AG20443 (cell line): ENCODE measurements at places on chromosomes 5 and 9.

DNA sequence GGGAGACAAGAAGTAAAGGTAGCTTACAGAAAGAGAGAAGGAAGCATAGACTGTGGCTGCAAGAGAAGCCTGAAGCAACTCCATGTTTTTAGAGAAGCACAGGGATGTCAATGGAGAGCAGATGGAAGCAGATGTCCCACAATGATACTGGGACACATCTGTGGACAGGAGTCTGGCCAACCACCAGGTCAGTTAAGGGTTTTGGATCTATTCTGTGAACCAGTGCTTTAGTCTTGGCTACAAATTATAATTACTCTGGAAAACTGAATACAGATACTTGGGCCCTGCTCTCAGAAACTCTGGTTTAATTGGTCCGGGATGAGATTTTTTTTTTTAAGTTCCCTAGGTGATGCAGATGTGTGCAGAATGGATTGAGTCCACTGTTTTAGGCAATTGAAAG lies 592.8 kb downstream of the CSNK1G3 start:
- no peak for DNase-seq

DNA sequence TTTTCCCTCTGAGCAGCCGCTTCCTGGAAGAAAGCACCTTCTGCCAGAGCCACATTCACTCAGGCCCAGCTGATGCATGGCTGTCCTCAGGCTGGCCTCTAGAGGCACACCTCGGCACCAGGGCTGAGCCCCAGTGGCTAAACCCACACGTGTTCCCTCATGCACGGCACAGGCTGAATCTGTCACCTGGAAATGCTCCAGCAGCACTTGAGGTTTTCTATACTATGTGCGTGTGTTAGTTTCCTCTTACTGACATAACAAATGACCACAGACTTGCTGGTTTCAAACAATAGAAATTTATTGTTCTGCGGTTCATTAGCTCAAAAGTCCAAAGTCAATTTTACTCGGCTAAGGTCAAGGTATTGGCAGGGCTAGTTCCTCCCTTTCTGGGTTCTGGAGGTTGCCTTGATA lies 141.4 kb downstream of the LRRC70 start:
- peak; percentile 56 for DNase-seq

- DNase-seq = no peak
Measured at GRCh38 chr5:72871366-72872024, 55.0 kb downstream of the TNPO1 start.

- DNase-seq = peak; percentile 84
Measured at GRCh38 chr9:76161541-76161940, 232.7 kb downstream of the RFK start.

DNA sequence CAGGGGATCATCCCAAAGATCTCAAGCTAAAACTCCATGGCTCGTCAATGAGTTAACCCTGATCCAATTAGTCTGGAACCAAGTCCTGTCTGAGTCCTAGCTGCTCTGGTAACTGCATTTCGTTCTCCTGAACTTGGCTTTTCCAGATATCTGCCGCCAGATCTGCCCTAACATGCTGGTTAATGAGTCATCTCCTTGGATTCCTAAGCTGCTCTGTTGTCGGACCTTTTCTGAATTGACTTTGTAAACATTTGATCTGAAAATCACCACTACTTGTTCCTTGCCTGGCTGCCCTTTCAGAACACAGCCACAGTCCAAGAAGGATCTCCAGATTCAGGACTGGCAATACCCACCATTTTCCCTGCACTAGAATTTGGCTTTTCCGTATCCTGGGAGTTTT lies 473.0 kb downstream of the ZSWIM6 start:
- DNase-seq = peak; percentile 53

GRCh38 chr9:34332076-34332964 lies 3.0 kb downstream of the NUDT2 start:
- DNase-seq = peak; percentile 29

DNA sequence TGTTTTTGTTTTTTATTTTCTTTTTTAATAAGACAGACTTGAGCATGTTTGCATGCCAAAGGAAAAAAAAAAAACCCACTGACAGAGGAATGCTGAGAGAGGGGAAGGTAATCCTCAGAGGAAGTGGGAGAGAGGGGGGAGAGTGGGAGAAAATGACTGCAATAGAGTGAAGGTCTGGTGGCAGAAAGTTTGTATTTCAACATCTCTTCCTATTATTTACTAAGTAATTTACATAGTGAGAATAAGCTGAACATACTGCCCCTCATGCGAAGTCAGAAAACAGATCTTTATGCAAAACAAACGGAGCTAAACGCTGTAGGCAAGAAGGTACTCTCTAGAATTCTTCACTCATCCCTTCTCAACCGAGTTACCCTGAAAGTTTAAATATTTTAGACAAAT lies 45.0 kb downstream of the ELL2 start:
- no peak for DNase-seq

DNA sequence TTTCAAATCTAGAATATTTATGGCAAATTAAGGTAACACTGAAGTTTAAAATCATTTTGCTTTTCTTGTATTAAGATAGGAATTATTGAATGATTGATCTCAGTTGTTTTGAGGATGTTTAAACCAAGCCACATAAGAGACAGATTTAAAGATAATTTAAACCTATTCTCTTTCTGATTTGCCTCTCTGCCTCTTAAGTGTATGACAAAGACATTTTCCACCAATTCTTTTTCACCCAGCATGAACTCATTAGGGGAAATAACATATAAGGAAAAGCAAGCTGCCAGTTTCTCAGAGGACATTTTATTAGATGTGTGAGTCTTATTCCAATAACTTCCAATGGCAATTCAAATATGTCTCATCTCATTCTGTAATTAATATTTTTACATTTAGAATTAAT lies 568.3 kb upstream of the MEF2C start:
- no peak for DNase-seq

GRCh38 chr5:64603676-64604075 lies 86.6 kb upstream of the SHISAL2B start:
- no peak for DNase-seq

GRCh38 chr5:119032656-119033055 lies 38.2 kb upstream of the DMXL1 start:
- DNase-seq = no peak

DNA sequence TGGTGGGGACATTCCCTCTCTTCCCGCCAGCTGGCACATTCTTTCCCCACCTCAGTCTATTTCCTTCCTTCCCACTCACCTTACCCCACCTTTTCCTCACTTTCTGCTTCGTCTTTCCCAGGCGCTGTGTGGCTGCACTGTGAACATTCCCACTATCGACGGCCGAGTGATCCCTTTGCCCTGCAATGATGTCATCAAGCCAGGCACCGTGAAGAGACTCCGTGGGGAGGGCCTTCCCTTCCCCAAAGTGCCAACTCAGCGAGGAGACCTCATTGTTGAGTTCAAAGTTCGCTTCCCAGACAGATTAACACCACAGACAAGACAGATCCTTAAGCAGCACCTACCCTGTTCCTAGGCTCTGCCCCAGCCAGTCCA lies 7.3 kb downstream of the DNAJB5 start:
- DNase-seq = no peak

DNA sequence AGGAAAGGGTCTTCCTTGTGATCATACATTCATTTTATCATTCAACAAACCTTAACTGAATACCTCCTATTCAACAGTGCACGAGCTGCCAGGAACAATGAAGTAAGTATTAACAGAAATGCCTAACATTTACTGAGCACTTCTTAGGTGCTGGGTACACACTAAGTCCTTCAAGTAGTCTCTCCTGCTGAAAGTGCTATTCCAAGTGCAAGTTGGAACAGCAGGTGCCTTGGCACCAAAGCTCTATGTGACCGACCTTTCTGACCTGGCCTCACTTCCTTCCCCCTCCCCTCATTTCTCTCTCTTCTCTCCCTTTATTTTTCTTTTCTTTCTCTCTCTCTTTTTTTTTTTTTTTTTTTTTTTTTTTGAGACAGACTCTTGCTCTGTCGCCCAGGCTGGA lies 94.5 kb downstream of the GRIA1 start:
- DNase-seq = no peak

DNA sequence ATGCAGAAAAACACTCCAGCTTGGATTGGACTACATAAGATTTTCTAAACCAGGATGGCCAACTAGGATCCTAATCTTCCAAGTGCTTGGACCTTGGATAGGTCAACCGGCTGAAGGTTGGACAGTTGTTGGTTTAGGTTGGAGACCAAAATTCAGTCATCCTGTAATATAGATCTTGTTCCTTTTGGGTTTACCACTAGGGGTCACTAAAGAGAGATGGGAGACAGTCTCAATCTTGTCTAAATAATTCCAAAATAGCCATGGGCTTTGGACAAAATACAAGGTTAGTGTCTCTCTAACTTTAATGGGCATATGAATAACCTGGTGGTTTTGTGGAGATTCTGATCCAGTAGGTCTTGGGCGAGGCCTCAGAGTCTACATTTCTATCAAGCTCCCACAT lies 148.7 kb upstream of the ERCC6L2 start:
- DNase-seq = peak; percentile 68

GRCh38 chr9:79280691-79281090 lies 291.1 kb upstream of the TLE4 start:
- no peak for DNase-seq

GRCh38 chr9:117247266-117247665 lies 167.6 kb downstream of the ASTN2 start:
- DNase-seq = peak; percentile 17

- no peak for DNase-seq
Measured at GRCh38 chr9:91094324-91095088, 267.2 kb downstream of the AUH start.

- no peak for DNase-seq
Measured at GRCh38 chr5:30725073-30725472, 468.4 kb upstream of the CDH6 start.

DNA sequence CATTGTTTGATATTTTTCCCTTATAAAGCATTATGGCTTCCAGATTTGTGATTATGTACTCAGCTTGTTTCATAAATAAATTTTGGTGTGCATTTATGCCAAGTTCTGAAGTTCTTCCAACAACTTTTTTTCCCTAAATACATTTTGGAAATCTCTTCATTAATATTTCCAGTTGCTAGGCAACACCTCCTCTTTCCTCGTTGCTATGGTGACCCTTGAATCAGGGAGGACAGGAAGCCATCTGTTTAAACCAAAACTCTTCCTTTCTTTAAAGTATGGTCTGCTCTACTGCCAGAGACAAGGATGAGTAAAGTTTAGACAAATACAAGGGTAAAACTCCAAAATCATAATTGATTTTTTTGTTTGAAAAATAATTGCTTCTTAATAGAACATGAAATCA lies 779.3 kb downstream of the CDH9 start:
- no peak for DNase-seq

DNA sequence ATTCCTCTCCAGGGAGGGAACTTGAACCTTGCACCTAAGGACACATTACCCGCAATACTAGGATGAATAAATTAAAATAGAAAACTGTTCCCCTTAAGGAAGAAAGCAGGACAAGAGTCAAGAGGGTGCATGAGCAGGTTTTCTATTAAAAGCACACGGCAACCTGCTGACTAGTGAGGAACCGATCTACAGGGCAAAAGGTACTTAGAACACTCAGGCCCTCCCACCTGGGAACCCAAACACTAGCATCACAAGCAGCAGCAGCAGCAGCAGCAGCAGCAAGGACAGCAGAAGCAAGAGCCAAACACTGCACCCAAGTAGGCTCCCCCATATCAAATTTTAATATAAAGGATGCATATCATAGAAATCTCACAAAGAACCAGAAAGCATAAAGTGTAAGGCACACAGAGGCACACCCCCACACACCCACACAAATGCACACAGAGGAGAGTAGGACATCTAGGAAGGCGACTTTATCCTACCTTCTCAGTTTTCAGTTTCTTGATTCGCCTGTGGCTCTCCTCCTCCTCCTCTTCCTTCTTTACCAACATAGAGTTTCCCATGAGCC lies 2.8 kb downstream of the ZNF608 start:
- DNase-seq = no peak

DNA sequence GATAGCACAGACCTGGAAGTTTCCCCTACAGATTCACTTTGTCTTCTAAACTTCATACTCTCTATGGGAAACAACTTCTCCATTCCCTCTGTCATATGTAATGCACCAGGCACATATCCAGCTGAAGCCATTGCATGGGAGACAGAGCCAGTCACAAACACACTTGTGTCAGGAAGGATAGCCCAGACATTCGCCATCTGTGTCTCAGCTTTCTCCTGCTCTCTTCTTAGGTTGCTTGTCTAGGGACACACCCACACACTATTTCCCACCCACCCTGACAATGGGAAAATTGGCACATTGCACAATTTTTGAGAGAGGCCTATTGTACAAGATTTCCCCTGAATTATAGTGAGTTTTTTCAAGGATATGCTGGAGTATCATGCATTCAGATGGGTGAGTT lies 158.4 kb upstream of the MPDZ start:
- DNase-seq = no peak

GRCh38 chr9:117116084-117116483 lies 298.8 kb downstream of the ASTN2 start:
- DNase-seq = no peak

GRCh38 chr5:55855509-55855908 lies 4.4 kb downstream of the IL31RA start:
- no peak for DNase-seq

- DNase-seq = no peak
Measured at GRCh38 chr5:147417135-147417813, 92.6 kb downstream of the DPYSL3 start.

- no peak for DNase-seq
Measured at GRCh38 chr9:34884747-34885189, 73.3 kb upstream of the PHF24 start.

DNA sequence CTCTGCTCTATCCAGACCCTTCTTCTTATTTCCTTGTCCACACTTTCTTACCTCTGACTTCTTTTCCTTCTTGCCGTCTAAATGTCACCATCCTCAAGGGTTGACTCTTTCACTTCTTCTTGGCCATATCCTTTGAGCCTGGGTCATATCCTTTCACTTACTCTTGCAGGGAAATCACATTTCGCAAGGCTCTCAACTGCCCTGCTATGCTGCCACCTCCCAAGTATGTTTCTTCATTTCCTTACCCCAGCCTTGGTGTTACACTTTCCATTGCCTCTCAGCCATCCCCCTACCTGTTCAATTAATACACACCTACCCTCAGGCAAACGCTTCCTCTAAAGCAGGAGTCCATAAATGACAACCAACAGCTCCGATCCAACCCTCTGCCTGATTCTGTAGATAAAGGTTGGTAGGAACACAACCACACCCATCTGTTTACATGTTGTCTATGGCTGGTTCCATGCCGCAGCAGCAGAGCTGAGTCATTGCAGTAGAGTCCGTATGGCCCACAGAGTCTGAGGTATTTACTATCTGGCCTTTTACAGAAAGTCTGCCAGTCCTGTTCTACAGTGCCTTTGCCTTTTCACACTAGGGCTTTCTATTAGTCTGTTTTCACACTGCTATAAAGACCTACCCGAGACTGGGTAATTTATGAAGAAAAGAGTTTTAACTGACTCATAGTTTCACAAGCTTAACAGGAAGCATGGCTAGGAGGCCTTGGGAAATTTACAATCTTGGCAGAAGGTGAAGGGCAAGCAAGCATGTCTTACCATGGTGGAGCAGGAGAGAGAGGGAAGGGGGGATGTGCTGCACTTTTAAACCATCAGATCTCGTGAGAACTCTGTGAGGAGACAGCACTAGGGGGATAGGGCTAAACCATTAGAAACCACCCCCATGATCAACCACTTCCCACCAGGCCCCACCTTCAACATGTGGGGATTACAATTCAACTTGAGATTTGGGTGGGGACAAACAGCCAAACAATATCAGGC lies 97.9 kb downstream of the SV2C start:
- no peak for DNase-seq

- DNase-seq = peak; percentile 71
Measured at GRCh38 chr5:143986516-143987212, 174.7 kb downstream of the HMHB1 start.

- DNase-seq = peak; percentile 82
Measured at GRCh38 chr9:99433555-99433954, 211.5 kb downstream of the SEC61B start.
